Effector memory CD8-positive, alpha-beta T cell (primary cell): ENCODE measurements at places on chromosomes 5 and 9.

DNA sequence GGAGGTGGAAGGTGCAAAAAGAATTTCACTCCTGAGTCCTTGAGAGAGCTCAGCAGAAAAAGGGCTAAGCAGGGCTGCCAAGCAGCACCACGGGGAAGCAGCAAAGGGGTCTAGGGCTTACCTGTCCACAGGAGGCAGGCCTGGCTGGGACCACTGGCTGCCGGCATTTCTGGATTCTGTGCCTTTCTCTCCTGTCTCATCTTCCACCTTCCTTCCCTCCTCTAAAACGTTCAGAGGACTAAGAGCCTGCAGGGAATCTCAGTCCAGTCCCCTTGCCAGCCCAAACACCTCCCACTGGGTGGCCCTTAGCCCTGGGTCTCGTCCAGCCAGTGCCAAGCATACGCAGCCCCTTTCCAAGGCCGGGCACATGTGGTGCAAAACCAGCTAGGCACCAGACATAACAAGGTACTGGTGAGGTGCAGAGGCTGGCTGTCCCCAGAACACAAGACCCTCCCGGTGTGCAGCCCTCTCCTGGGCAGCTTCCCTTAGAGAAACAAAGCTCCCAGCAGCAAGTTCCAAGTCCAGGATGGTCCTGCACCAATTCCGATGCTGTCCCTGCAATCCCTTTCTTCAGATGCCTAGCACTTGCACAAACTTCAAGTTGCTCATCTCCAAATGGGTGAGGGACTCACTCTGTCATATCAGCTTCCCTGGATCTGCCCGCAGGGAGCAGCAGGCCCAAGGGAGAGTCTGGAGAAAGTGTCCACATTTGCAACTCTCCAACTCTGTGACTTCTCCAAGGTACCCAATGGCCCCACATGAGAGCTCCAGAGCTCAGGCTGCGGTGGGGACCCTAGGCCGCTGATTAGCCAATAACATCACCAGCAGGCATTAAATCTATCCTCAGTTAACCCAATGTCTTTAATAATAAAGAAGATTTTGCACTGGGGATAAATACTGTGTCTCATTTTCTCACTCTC, 126.3 kb downstream of the C5orf15 start:
- H3K4me1 ChIP-seq = no peaks in the 10 kb centered on the region
- DNase-seq = no peak
- no peak overlapping the region for H3K4me3 ChIP-seq
- peaks cover 71% of the 10 kb centered on the region for H3K27me3 ChIP-seq
- no peak overlapping the region for H3K27ac ChIP-seq
- H3K36me3 ChIP-seq = no peaks in the 10 kb centered on the region

GRCh38 chr5:77486344-77486962, 5.7 kb downstream of the WDR41 start:
- no peak for DNase-seq
- no peaks in the 10 kb centered on the region for H3K27me3 ChIP-seq
- no peak overlapping the region for H3K27ac ChIP-seq
- H3K4me1 ChIP-seq = peaks cover 9% of the 10 kb centered on the region

DNA sequence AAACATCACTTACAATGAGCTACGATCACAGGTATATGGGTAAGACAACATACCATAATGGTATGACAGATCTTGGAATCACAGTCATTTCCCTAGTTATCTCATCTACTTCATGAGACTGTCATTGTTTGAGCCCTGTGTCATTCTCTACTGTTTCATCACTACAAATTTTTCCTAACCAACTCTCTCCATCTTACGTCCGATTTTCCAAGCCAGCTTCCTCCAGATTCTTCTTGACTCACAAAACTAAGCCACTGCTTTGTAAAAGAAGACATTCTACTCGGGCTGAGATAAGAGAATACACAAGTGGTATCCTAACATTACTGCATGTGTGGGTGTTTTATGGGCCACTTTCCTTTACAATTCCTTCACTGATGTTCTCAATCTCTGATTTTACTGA, 49.6 kb downstream of the SERINC5 start:
- DNase-seq = no peak
- peak overlapping the region; percentile 70 for H3K27ac ChIP-seq
- H3K4me3 ChIP-seq = no peak overlapping the region
- peaks cover 14% of the 10 kb centered on the region for H3K36me3 ChIP-seq
- H3K27me3 ChIP-seq = no peaks in the 10 kb centered on the region

DNA sequence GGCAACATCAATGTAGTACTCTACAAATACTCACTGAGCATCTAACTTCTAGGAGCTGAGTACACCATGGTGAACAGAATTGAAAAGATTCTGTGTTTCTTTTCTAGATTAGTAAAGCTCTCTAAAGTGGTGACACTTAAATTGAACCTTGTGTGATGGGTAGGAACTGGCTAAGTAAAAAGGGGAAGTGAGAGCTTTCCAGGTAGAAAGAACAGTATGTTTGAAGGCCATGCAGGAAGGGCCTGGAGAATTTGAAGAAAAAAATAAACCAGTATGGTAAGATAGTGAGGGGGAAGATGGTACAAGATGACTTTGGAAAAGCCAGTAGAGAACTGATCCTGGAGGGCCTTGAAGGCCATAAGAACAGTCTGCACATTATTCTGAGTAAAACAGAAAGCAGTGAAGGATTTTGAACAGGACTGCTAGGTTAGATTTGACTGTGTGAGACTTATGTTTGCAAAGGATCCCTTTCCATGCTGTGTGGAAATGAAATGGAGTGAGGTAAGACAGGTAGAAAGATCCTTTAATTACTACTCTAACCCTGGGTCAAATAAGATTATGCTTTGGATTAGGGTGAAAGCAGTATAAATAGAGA, 46.7 kb upstream of the UBQLN1 start:
- H3K36me3 ChIP-seq = peaks cover 13% of the 10 kb centered on the region
- H3K27me3 ChIP-seq = no peaks in the 10 kb centered on the region
- no peak overlapping the region for H3K4me3 ChIP-seq
- no peak overlapping the region for H3K27ac ChIP-seq
- DNase-seq = no peak
- no peaks in the 10 kb centered on the region for H3K4me1 ChIP-seq

DNA sequence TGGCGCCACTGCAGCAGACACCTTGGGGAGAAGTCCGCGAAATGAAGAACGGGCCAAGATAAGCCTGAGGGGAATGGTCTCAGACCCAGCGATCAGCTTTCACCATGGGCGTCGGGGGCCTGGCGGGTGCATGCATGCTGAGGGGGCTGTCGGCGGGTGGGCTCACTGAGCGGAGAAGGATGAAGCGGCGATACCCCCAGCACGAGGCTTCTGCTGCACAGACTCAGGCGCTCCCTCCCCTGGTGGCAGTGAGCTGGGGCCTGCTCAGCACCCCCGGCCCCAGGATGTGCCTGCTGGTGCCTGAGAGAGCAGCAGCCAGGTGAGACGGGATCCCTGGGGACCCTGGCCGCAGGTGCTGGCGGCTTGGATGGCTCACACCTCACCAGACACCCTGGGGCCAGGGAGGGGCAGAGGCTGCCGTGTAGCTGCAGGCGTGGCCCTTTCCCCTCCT, 31.2 kb downstream of the CEP72 start:
- H3K27me3 ChIP-seq = no peaks in the 10 kb centered on the region
- no peak overlapping the region for H3K4me3 ChIP-seq
- H3K27ac ChIP-seq = no peak overlapping the region
- no peaks in the 10 kb centered on the region for H3K4me1 ChIP-seq
- peaks cover 13% of the 10 kb centered on the region for H3K36me3 ChIP-seq

- H3K36me3 ChIP-seq = no peaks in the 10 kb centered on the region
- H3K27ac ChIP-seq = peak overlapping the region; percentile 65
- DNase-seq = no peak
- H3K27me3 ChIP-seq = peaks cover 27% of the 10 kb centered on the region
Measured at GRCh38 chr5:150143350-150144245, 12.0 kb downstream of the PDGFRB start.

DNA sequence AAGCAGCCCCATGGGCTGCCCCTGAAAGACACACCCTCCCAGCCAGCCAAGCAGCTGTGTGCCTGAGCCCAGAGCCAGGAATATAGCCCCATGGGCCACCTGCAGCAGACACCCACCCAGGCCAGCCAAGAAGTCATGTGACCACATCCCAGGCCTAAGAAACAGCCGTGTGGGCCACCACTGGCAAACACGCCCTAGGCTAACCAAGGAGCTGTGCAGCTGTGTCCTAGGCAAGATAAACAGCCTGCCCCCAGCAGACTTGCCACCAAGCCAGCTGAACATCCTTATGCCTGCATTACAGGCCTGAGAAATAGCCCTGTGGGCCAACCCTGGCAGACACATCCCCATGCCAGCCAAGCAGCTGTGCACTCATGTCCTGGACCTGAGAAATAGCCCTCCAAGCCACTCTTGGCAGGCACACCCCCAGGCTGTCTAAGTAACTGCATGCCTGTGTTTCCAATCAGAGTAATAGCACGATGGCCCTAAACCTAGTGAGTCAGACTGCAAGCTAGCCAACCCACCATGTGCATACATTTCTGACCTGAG, 143.0 kb downstream of the ADAMTS6 start:
- DNase-seq = no peak
- H3K36me3 ChIP-seq = peaks cover 3% of the 10 kb centered on the region
- H3K27me3 ChIP-seq = no peaks in the 10 kb centered on the region

- no peak for DNase-seq
- no peaks in the 10 kb centered on the region for H3K27me3 ChIP-seq
- no peaks in the 10 kb centered on the region for H3K36me3 ChIP-seq
- H3K4me3 ChIP-seq = no peak overlapping the region
Measured at GRCh38 chr5:41418220-41419031, 92.0 kb downstream of the PLCXD3 start.

DNA sequence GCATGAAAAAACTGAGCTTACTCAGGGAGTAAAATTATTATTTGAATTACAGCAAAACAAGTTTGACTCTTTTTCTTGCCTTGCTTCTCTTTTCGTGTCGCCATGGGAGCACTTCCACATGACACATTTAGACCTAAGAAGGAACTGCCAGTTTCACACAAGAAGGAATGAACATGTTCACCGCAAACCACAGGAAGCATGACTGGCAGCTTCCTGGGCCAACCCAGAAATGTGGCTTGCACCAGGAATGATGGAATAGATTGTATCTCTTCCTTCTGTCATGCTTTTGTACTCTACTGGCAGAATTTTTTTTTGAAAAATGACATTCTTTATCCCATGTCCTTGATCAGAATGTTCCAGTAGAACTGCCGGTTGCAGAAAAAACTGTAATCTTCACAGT, 32.9 kb upstream of the MAN2A1 start:
- DNase-seq = peak; percentile 10
- H3K4me3 ChIP-seq = no peak overlapping the region
- H3K27ac ChIP-seq = no peak overlapping the region

DNA sequence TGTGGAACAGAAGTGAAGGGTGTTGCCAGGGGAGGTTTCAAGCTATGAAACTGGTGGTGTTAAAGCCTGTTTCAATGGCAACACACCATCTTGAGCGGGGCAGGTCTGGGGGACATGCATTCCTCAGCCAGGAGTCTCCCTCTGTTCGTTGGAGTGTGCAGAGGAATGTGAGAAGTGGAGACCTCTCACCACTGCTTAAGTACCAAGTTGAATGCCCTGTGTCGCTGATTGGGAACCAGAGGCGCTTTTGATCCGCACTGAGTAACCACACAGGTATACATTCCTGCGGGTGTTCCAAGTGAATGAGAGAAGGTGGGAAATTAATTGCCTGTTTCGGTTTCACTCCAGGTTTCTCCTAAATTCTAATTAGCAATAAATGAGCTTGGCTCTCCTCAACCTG, 99.4 kb downstream of the LIX1 start:
- no peak for DNase-seq
- no peaks in the 10 kb centered on the region for H3K4me1 ChIP-seq
- no peaks in the 10 kb centered on the region for H3K27me3 ChIP-seq
- peaks cover 3% of the 10 kb centered on the region for H3K36me3 ChIP-seq
- H3K4me3 ChIP-seq = no peak overlapping the region

DNA sequence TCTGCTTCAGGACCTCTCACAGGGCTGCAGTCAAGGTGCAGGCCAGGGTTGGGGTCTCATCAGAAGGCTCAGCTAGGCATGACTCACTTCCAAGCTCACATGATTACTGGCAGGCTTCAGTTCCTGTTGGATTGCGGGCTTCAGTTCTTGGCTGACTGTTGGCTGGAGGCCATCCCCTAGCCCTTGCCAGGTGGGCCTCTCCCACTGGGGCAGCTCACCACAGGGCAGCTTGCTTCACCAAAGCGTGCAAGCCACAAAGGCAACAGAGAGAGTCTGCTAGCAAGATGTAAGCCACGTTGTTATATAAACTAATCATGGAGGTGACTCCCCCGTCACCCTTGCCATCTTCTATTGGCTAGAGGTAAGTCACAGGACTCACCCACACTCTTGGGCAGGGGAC, 14.4 kb downstream of the CPLX2 start:
- H3K4me1 ChIP-seq = no peaks in the 10 kb centered on the region
- DNase-seq = no peak
- peaks cover 5% of the 10 kb centered on the region for H3K36me3 ChIP-seq
- no peak overlapping the region for H3K27ac ChIP-seq
- no peak overlapping the region for H3K4me3 ChIP-seq

- peaks cover 6% of the 10 kb centered on the region for H3K36me3 ChIP-seq
- no peaks in the 10 kb centered on the region for H3K27me3 ChIP-seq
- peak overlapping the region; percentile 89 for H3K27ac ChIP-seq
- DNase-seq = peak; percentile 47
- H3K4me3 ChIP-seq = peak overlapping the region; percentile 26
Measured at GRCh38 chr9:33202552-33203201, 35.5 kb upstream of the B4GALT1 start.

- H3K36me3 ChIP-seq = peaks cover 28% of the 10 kb centered on the region
- no peaks in the 10 kb centered on the region for H3K27me3 ChIP-seq
- H3K4me1 ChIP-seq = peaks cover 45% of the 10 kb centered on the region
- no peak overlapping the region for H3K27ac ChIP-seq
- H3K4me3 ChIP-seq = no peak overlapping the region
Measured at GRCh38 chr9:137631345-137632229, 12.8 kb downstream of the EHMT1 start.

DNA sequence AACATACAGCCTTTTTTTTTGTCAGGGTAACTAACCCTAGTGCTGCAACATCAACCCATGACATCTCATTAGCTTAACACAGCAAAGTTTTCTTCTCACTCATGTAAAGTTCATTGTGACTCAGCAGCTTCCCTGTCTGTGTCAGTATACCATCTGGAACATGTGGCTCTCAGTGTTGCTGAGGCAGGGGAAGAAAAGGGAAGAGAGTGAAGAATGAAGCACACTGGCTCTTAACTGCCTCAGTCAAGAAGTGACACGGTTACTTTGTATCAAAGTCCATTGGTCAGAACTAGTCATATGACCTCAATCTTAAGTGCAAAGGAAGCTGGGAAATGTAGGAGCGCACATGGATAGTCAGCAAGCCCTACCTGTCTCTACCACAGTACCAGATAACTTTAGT, 185.0 kb upstream of the ELL2 start:
- H3K27ac ChIP-seq = no peak overlapping the region
- peaks cover 7% of the 10 kb centered on the region for H3K27me3 ChIP-seq
- no peaks in the 10 kb centered on the region for H3K4me1 ChIP-seq
- no peaks in the 10 kb centered on the region for H3K36me3 ChIP-seq
- no peak for DNase-seq

GRCh38 chr5:100852988-100853449, 50.1 kb downstream of the ST8SIA4 start:
- H3K4me1 ChIP-seq = peaks cover 36% of the 10 kb centered on the region
- H3K36me3 ChIP-seq = peaks cover 26% of the 10 kb centered on the region
- H3K4me3 ChIP-seq = peak overlapping the region; percentile 59
- peak overlapping the region; percentile 80 for H3K27ac ChIP-seq
- H3K27me3 ChIP-seq = no peaks in the 10 kb centered on the region

GRCh38 chr5:171770153-171770552, 15.5 kb upstream of the SMIM23 start:
- H3K27me3 ChIP-seq = peaks cover 26% of the 10 kb centered on the region
- H3K4me1 ChIP-seq = no peaks in the 10 kb centered on the region
- H3K4me3 ChIP-seq = no peak overlapping the region
- no peak overlapping the region for H3K27ac ChIP-seq
- no peak for DNase-seq

GRCh38 chr5:170541146-170541769, 37.4 kb downstream of the KCNIP1 start:
- H3K27me3 ChIP-seq = peaks cover 41% of the 10 kb centered on the region
- no peaks in the 10 kb centered on the region for H3K4me1 ChIP-seq
